SHP77 treated with DMSO at 0.1 percent for 48 hours (cell line): ENCODE measurements at places on chromosomes 6 and 20.

DNA sequence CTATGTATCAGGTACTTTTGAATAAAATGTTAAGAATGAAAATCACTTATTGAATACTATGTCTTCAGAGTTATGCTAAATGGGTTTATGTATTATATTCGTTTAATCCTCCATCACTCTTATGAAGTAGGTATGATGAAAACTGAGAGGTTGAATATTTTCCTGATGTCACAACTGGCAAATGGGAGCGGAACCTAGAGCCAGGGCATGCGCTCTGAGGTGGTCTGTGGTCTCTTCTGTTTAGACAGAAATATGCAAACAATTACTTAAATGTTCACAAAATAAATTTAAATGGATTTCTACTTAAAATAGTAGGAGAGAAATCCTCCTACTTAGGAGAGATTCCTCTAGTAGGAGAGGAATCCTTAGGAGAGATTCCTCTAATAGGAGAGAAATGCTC is 21.3 kb upstream of the UTRN start:
- DNase-seq, result no peak

DNA sequence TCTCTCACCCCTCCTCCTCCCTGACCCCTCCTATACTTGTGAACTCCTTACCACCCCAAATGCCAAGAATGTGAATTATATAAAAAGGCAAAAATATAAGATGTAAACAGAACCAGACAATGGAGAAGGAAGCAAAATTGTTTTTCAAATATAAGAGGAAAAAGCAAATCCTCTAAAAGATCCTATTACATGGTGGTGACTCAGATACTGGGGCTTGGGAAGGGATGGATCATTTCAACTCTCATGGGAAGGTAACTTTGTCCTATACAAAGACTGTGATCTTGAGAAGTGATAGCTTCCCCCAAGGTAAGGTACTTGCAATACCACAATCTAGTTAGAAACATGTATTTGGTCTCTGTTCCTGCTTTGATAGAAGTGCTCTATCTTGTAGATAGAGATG is 24.6 kb upstream of the TNFRSF21 start:
- DNase-seq, result no peak

DNA sequence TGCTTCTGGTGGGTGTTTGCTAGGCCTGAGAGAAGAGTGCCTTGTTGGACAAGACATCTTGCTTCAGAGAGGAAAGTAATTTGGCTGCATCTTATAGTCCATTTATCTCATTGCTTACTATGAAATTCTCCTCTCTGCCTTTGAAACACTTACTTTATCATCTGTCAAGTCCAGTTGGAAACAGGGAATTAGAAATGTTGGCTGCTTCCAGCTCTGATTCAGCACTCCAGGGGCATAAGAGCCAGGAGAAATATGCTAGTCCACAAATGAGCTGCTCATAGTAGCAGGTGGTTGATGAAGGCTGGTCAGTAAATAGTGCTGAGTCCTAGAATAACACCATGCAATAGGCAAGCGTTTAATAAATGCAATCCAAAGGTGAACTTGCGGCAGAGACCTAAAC is 227.1 kb downstream of the SLC35F1 start:
- no peak for DNase-seq

DNA sequence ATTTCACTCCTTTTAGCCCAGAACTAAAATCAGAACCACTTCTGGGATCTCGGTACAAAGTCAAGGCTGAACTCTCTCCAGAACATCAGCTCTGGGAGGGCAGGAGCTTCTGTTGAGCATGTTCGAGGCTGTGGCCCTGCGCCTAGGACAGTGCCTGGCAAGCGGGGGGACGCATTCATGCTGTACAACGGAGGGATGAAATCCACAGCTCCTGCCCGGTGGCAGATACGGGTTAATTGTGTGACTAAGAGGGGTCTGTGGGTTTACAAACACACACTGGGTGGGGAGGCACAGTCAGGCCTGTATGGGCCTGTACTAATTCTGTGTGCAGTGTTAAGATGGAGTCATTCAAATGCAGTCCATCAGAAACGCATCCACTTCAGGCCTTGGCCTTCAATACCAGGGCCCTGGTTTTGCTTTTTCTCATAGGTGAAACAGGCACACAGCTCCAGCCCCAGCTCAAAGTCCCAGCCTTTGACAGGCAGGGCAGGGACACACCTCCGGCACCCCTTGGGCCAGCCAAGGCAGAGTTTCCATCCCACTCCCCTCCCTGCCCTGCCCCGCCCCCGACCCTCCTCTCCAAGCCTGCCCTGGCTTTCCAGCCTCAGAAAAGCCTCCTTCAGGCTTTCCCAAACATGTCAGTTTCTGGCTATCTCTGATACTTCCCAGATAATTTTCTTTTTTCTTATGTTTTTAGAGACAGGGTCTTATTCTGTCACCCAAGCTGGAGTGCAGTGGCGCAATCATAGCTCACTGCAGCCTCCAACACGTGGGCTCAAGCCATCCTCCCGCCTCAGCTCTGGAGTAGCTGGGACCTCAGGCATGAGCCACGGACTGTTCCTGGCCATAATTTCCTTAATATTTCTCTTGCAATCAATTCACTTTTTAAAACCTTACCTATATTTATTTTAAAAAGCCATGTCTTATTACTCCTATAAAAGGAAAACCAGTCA is 109.8 kb downstream of the SULF2 start:
- DNase-seq, result no peak

DNA sequence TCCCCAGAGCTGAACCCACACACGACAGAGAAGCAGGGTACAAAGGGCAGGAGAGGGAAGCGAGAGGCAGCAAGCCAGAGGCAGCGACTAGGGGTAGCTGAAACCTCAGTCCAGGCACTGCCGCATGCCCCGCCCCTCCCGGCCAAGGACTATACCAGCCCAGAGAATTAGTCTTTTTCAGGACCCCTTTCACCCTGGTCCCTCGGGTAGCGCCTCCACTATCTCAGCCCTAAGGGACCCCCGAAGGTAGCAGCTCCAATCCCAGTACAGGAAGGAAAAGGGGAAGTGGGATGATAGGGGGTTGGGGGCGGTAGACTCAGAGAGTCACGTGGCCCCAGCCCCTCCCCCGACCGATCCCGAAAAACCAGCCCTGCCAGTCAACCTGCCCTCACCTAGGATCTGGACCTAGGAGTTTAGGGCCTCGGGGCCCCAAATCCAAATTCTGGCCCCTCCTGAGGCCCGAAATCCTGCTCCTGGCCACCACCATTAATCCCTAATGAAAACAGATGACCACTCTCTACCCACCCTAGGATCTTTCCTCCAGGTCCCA is 1.3 kb downstream of the RGL2 start:
- DNase-seq, result no peak

- DNase-seq, result no peak
These were observed 10.6 kb downstream of the MYB start for GRCh38 chr6:135191508-135192255.

- DNase-seq, result no peak
These were observed 33.9 kb upstream of the HLA-C start for GRCh38 chr6:31305703-31306219.

- DNase-seq, result no peak
These were observed 37.3 kb downstream of the RREB1 start for GRCh38 chr6:7144872-7145584.
